ENCODE measurements at places on chromosomes 13 and 19. TPM values are rescaled to one million over a fixed set of nuclear protein-coding genes. Genes with fewer than 3 reads are reported as not detected.

DNA sequence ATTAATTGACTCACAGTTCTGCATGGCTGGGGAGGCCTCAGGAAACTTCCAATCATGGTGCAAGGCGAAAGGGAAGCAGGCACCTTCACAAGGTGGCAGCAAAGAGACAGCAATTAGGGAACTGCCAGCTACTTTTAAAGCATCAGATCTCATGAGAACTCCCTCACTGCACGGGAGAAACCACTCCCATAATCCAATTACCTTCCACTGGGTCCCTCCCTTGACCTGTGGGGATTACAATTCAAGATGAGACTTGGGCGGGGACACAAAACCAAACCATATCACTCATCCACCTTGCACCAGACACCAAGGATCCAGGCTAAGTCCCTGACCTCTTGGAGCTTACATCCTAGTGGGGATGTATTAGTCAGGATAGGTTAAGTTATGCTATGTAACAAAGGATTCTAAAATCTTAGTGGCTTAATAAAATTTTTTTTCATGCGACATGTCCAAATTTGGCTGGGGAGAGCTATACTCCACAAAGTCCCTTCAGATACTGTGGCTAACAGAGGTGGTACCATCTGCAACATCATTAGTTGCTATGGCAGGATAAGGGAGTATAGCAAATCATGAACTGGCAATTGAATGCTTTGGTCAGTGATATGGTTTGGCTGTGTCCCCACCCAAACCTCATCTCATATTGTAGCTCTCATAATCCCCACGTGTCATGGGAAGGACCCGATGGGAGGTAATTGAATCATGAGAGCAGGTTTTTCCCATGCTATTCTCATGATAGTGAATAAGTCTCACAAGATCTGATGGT, 8.3 kb upstream of the FAM187B start:
- DNase-seq, result peak; percentile 34

DNA sequence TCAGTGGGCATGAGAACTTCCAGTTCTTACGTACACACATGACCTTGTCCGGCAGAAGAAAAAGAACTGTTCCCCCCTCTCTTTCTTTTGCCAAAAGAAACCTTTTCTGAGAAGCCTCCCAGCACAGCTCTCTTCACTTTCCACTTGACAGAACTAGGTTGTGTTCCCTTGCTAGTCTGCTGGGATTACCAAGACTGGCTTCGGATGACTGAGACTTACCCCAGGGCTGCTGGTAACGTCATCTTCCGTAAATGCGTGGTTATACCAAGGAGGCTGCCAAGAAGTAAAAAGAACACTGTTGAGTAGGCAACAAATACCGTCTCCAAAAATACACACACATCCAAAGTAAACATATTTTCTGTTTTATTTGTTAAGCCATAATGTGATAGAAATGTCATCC, 908.2 kb downstream of the EFNB2 start:
- no peak for DNase-seq

GRCh38 chr13:34507630-34508029, 434.4 kb upstream of the NBEA start:
- no peak for DNase-seq

TNPO2 gene
- polyA plus RNA-seq, result 1.8 TPM

- no peak for DNase-seq
These were observed 902.2 kb downstream of the GPC5 start for GRCh38 chr13:92300651-92301050.

GRCh38 chr13:32225481-32225931, 89.7 kb downstream of the ZAR1L start:
- DNase-seq, result no peak

DNA sequence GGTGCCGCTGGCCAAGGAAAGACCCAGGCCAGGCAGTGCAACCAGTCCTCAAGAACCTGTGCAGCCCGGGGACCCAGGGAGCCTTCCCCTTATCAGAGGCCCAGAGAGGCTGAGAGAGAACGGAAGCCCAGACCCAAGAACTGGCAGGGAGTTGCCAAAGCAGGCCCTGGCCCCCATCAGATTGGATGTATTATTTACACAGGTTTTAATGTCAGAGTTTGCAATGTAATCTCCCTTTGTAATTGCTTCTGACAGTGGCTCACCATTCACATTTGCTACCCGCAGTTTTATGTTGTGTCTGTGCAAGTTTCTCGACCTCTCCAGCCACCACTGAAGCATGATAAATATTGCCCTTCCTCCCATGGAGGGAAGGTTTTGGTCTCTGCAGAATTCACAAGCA, 660.9 kb downstream of the LIG4 start:
- no peak for DNase-seq

RGS9BP gene
- 0.25 TPM for polyA plus RNA-seq

DNA sequence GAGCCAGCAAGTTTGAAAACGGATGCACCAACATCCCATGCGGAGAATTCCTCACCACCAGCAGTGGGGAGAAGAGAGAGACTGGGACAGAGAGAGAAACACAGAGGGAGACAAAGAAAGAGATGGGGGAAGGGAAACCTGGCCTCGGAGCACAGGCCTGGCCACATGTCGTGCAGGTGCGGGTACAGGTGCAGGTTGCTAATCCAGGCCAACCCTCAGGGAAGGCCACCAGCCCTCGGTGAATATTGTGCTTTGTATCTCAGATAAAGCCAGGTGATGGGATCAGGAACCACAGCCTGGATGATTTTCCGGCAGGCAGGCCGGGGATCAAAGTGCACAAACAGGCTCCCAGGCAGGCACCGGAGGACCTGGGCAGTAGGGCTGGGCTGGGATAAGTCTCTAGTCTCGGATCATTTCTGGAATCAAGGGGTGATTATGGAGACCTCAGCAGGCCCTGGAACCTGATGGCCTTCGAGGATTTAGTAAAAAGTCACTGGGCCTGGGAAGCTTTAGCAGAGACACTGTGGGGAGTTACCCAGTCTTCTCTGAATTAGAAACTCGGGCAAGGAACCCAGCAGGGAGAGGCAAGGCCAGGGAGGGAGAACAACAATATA, 3.7 kb downstream of the GAS6 start:
- no peak for DNase-seq

CADM4 gene
- 0.18 TPM for polyA plus RNA-seq

GAPDHS gene
- not detected for polyA plus RNA-seq

DNA sequence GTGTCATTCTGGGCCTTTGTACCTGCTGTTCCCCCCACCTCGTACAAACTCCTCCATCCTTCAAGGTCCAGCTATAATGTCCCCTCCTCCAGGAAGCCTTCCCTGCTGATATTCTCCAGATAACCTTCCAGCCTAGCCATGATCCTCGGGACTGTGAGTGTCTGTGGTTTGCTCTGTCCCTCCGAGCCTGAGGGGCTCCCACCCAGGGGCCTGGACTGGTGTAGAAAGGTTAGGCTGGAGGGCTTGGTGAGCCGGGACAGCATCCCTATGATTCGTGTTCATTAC, 2.9 kb upstream of the COMP start:
- DNase-seq, result no peak

IGFLR1 gene
- 93.9 TPM for polyA plus RNA-seq

GRCh38 chr13:34419025-34419424, 523.0 kb upstream of the NBEA start:
- DNase-seq, result no peak

- DNase-seq, result no peak
These were observed 9.4 kb upstream of the SPC24 start for GRCh38 chr19:11164879-11165406.

DNA sequence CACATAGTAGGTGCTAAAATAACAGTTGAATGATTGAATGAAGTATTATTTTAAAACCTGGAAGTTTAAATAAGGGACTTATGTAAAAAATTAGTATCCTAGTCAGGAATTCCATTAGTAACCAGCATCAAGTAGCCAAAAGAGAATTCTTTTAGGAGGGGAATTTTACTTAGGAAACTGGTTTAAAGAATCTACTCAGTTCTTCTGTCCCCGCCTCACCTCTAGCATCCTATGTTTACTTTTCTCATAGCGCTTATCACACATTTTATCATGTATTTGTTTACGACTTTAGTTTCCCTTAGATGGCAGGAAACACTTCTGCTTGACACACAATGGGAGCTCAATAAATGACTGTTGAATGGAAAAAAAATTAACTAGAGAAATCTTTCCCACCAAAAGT, 229.0 kb downstream of the KLF5 start:
- DNase-seq, result no peak

DNA sequence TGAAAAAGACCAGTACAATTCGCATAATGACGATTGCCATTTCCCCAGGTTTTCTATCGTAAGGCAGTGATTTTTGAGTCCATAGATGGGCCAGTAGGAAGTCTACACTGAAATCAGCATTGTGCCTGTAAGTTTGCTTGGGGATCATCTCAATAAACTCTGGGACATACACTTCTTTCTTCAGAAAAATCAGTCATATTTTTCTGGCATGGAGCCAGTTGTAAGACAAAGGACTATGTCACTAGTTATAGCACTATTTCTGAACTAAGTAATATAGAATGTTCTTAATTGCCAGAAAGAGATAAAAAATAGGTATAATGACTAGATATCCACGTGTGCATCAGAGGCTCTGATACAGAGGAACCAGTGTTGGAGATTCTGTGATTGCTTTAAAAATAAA, 243.5 kb downstream of the LMO7 start:
- DNase-seq, result no peak

GRCh38 chr19:5281588-5281987, 59.0 kb downstream of the PTPRS start:
- no peak for DNase-seq

DNA sequence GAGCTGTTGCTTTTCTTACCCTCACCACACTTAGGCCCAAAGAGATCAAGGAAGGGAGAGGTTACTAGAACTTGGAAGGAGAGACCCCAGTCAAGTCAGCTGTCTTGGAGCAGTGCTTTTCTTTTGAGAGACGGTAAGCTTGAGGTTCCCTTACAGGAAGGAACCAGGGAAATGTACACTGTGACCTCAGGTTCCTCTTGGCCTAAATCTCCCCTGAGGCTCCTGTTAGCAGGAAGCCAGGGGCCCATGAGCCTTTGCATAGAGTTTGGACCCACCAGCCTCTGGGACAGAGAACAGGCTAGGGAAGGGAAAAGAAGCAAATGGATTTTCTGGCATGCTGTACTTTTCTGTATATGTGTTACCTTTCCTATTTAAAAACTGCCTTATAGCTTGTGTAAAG, 5.9 kb upstream of the GPR18 start:
- no peak for DNase-seq

GRCh38 chr13:114111577-114111976, 20.8 kb downstream of the RASA3 start:
- DNase-seq, result no peak

- no peak for DNase-seq
These were observed 50.6 kb downstream of the HSPH1 start for GRCh38 chr13:31111136-31111535.

DNA sequence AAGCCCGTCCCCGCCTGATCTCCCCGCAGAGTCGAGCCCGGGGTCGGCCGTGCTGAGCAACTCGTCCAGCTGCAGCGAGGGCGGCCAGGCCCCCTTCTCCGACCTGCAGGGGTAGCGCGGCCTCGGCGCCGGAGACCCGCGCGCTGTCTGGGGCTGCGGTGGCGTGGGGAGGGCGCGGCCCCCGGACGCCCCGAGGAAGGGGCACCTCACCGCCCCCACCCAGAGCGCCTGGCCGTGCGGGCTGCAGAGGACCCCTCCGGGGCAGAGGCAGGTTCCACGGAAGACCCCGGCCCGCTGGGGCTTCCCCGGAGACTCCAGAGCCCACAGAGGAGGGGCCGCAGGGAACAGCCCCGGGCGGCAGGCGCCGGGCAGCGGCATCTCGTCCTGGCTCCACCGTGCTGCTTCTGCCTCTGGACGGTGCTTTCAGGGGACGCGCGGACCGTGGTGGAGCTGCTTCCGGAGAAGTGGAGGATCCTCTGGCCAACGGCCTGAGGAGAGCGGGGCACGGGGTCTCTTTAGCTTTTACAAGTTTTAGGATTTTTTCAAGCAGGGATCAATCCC, 8.8 kb upstream of the F7 start:
- DNase-seq, result no peak

DNA sequence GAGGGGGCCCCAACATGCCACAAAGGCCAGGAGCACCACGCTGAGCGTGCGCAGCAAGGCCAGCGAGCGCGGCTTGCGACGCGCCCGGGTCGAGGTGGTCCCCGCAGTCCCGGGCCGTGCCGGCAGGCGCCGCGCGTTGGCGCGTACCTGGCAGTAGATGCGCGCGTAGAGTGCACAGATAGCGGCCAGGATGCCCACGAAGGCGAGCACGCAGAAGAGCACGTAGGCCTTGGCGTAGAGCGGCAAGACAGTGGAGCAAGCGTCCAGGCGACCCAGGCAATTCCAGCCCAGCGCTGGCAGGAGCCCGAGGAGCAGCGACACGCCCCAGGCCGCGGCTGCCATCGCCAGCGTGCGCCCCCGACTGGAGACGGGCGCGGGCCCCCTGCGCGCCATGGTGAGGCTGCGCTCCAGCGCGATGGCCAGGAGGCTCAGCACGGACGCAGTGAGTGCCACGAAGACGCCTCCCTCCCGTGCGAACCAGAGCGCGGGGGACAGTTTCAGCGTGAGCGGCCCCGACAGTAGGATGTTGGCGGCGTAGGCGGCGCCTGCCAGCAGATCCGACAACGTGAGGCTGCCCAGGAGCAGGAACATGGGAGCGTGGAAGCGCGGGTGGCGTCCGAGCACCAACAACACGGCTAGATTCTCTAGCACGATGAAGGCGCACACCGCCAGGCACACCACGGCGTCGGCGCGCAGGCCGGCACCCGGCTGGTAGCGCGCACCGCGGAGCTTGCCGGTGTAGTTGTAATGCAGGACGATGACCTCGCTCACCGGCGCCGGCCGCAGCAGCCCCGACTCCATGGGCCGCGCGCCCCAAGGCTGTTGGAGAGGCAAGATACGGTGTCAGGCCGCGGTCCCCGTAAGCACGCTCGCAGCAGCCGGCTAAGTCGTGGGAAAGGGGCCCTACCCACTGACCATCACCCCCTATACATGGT, 2.8 kb downstream of the S1PR5 start:
- no peak for DNase-seq

GRCh38 chr13:40668335-40668734, 1.9 kb upstream of the FOXO1 start:
- DNase-seq, result peak; percentile 25

- DNase-seq, result no peak
These were observed 393.7 kb downstream of the GPC6 start for GRCh38 chr13:93620181-93620765.

DNA sequence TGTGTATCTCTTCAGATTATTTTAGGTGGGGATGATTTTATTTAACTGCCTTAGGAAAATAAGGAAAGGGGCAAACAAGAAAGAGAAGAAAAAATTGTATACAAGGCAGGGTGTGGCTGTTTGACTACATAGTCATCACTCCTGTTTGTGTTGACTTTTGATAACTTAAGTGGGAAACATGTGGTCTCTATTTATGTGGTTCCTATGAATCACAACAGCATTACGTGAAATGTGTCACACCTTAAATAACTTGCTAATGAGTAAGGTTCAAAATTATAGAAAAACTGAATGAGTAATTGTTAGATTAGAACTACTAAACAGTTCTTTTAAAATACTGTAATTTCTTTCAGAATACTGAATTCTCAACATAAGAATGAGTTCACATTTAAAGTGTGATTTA, 69.3 kb downstream of the LMO7 start:
- DNase-seq, result no peak

FBXO27 gene
- polyA plus RNA-seq, result 1.4 TPM
